CD4-positive, alpha-beta T cell treated with Interleukin-1 beta for 1 hour (primary cell): ENCODE measurements at places on chromosomes 1 and 21.

- DNase-seq: peak; percentile 17
These were observed 64.3 kb downstream of the PRKAA2 start for GRCh38 chr1:56709269-56709880.

- no peak for DNase-seq
These were observed 8.2 kb downstream of the DMRTB1 start for GRCh38 chr1:53467391-53467790.

DNA sequence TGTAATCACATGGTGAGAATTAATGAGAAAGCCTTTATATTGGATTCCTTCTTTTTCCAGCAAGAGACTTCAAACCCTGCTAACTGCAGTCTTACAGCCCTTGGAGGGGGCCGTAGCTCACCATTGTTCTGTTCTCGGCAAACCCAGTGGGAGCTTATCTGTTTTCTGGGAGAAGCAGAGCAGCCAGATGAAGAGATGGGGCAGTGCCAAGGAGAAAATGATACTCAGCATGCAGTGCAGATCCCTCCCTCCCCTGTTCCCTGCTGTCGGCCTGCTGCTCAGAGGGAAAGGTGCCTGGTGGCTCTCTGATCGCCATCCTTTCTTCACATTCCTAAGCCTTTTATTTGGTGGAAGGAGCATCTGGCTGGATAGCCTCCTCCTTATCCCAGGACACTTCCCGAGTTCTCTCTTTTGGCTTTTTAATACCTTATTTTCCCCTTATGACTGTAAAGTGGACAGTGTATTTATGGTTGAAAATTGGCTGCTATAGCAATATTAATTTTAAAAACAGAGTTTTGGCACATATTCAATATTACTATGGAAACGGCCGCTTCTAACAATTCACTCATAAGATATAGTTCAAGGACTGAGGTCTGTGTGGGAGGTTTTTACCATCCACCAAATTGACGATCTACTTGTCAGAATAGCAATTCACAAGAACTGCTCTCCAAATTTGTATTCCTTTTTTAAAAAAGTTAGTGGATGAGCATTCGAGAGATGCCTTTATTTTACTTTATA is 203.4 kb downstream of the CRB1 start:
- DNase-seq: no peak

DNA sequence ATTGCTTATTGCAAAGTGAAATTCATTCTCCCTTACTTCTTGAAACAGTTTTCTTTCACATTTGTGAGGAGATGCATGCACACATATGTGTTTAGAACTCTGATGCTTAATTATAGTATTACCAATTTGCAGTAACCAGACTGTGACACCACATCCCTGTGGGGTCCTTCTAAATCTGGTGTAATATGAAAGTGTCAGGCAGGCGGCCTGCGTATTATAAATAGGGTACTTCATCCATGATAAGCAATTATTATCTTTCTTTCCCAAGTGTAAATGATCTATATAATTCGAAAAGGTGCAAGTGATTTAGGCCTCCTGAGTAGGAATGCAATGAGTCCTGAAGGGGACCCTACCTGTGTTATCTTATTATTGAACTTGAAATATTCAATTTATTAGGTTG is 876 bp downstream of the EFCAB7 start:
- no peak for DNase-seq

GRCh38 chr1:231266811-231267322 is 25.9 kb downstream of the GNPAT start:
- no peak for DNase-seq

DNA sequence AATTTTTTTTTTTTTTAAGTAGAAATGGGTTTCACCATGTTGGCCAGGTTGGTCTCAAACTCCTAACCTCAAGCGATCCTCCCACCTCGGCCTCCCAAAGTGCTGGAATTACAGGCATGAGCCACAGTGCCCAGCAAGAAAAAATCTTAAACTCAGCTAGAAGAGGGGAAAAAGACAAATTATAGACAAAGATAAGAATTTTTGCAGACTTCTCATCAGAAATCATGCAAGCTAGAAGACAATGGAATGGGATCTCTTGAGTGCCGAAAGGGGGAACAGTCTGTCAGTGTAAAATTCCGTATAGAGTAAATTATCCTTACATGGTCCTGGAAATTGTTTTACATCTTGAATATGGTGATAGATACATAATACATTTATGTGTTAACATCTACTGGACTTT is 294.4 kb downstream of the CAMTA1 start:
- DNase-seq: no peak

GRCh38 chr1:179079113-179079761 is 2.6 kb upstream of the TOR3A start:
- DNase-seq: peak; percentile 64
